ENCODE measurements at places on chromosomes 3 and 15.

GRCh38 chr15:47422881-47423665, 294.2 kb upstream of the SEMA6D start:
- DNase-seq: no peak

DNA sequence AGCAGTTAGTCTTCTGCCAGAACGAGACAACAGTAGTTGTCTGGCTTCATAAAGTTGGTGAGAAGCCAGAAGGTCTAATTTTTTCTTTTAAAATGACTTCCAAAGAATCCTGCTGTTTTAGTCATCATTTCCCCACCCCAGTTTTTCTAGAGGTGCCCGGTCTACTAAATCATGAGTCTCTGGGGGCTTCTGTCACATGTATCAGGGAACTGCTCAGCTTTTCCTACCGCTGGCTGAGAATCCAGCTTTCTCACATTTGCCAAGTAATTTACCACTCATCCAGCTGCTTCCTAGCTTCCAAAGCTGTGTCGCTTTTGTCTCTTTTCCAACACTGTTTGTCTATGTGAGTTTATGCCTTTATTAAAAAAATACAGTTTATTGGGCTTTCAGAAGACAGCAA, 183.3 kb downstream of the NSUN3 start:
- no peak for DNase-seq

- DNase-seq: peak; percentile 17
Measured at GRCh38 chr15:67303490-67304363, 49.1 kb downstream of the IQCH start.

GRCh38 chr3:171807806-171808205, 2.5 kb downstream of the PLD1 start:
- DNase-seq: no peak

DNA sequence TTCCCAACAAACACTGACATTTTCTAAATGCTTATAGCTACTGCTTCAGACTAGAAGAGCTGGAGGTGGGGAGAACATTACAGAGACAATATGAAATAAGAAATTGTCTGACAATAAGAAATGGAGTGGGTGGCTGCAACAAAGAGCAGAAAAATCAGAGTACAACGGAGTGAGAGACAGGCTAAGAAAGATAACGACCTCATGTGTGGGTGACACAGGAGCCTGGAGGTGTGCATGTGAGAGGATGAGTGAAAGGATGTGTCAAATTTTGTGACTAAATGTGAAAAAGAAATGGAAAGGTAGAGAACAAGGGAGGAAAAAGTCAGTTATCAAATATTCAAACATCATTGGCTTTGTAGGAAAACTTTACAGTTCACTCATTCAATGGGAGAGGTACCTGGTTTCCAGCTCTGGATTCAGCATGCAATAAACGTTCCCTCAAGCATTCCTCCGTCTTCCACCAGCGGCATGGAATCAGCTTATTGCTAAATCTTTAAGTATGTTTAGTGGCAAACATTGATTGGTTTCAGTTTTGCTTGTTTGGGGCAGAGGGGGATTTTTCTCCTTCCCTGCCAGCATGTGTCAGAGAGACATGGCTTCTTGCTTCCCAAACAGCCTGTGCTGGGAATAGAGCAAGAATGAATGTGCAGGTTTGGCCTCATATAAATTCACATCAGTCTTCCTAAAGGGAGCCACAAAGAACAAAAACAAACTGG, 103.8 kb upstream of the CHRM5 start:
- DNase-seq: no peak

- DNase-seq: no peak
Measured at GRCh38 chr3:5197022-5197421, 9.5 kb downstream of the EDEM1 start.

DNA sequence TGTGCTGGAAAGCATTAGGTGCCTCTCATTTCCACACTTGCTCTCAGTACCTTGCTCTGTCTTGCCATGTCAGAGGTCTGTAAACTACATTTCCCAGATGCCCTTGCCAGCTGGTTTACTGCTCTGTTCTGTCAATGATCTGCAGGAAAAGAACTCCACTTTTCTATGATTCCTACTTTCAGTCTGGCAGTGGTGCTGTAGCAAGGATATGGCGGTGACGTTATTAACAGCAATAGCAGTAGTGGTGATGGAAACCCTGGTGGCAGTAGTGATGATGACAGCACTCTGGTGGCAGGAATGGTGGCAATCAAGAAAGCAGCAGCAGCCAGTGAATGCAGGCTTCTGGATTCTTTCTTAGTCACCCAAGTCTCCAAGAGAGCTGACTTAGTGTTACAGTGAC, 665.2 kb downstream of the DIPK2A start:
- no peak for DNase-seq

GRCh38 chr15:61518191-61518950, 289.3 kb upstream of the RORA start:
- DNase-seq: no peak

DNA sequence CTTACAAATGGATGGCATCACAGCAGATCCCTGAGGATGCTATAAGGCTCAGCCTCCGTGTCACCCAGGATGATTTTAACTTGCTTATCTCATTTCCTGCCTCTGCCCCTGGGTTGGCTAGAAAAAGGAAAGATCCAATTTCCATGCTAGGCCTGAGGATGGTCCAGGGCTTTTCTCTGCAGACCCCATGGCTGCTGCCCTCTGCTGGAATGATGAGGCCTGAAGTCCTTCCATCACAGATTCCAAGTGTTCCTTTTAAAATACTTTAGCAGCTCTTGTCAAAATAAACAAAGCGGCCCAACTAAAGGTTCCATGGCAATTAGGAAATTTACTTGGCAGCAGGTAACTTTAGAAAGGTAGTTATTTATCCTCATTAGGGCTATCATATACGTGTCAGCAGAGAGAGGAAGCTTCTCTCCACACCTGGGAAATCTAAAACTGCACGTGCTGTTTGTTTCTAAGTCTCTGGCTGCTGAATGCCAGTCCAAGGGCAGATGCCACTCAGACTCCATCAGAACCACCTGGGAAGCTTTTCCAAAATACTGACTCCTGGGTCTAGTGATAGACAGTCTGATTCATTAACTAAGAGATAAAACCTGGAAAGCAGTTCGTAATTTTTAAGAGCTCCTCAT, 401.9 kb upstream of the IL12A start:
- no peak for DNase-seq
